ENCODE measurements at places on chromosomes 13 and 19. TPM values are rescaled to one million over a fixed set of nuclear protein-coding genes. Genes with fewer than 3 reads are reported as not detected.

DNA sequence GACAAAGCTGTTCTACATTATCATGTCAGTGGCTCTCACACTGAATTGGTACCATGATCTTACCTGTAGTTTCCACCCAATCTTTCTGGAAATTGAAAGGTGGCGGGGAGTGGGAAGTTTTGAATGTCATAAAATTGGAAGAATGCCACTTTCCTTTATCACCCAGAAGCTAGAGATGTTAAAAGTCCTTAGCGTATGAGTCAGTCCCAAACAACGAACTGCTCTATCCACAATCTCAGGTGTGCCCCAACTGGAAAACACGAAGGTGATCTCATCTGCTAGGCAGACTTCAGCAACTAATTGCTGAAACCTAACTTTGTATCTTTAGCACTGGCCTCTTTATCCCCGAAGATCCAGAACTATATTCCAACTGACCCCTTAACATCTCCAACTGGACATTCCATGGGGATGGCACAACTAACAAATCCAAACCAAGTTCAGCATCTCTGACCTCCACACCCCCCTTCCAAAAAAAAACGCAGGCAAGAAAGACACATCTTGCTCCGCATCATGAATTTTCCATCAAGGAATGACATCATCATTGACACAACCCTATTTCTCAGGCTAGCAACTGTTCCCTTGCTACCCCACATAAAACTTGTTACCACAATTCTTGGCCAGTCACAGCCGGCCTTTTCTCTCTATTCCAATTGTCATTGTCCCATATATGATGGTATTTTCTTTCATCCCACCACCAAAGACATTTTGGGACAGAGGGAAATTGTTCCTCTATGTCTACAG is 175.4 kb downstream of the KLF12 start:
- DNase-seq, result no peak

GRCh38 chr19:48102870-48103751 is 7.5 kb downstream of the PLA2G4C start:
- DNase-seq, result no peak

DNA sequence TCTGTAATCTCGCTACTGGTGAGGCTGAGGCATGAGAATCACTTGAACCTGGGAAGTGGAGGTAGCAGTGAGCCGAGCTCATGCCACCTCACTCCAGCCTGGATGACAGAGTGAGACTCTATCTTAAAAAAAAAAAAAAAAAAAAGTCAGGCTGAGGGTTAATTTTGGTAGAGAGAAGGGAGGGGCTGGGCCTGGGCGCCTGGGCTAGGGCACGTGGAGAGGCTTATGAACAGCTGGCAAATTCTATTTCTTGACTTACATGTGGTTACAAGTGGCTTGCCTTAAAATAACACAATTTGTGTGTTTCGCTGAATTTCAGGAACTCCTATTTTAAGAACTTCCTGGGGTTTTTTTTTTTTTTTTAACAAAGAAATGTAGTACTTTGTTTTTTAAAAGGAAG is 47.6 kb upstream of the MAP3K10 start:
- DNase-seq, result no peak

DNA sequence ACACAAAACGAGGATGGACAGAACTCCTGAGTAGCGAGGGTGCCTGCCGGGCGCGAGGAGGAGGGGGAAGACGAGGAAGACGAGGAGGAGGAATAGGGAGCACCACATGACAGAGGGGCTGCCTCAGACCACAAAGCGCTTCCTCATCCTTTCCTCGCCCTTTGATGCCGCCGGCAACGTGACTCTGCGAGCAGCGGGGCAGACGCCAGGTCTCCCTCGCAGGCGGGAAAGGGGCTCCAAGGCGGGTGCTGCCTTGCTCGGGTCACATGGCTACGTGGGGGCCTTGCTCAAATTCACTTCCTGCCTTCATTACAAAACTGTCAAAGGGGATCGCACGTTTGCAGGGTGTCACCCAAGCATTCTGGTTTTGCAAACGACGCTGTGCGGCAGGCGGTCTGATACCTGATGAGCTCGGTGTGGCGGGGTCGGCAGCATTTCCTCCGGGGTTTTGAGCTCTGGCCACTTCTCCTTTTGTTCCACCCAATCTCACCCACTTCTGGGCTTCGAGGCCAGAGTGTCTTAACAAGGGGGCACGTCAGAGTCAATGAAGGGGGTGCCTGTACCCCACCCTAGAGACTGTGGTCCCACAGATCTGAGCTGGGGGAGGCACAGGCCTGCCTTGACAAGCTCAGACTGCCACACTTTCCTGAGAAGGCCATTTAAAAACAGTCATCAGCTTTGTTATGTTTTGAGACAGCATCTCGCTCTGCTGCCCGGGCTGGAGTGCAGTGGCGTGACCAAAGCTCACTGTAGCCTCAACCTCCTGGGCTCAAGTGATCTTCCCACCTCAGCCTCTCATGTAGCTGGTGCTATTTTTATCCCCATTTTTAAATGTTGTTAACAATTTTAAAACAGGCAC is 14.9 kb downstream of the MAP2K2 start:
- no peak for DNase-seq

DNA sequence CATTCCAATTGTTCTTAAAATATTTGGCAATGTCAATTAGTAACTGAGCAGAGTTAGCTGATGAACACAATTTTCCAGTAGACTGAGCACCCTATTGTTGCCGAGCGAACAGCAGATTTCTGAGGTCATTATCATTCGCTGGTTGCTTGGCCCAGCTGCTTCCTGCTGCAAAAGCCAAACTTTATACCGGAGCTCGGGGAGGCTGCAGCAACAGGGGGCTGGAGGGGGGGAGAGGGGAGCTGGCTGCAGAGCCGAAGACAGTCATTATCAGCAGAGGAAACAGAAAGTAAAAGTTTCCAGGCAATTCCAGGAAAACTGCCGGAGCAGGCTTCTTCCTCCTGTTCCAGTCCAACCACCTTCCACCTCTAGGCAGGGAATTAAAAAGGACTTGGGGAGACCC is 77.9 kb downstream of the ZNF536 start:
- no peak for DNase-seq

DNA sequence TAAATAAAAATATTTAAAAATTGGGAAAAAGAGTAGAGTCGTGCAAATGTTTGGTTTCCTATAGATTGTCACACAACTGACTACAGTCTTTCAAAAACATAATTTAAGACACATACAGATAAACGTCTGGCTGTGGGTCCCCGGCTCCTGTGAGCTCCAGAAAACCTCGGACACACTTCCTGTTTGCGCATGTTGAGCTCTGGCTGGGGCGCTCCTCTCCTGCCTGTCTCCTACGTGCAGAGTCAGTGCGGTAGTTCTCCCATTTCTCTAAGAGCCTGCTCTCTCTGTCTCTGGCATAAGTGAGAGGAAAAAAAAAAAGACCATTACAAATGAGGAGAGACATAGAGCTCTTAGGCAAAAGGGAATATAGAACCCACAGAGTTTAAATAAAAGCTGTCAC is 128.2 kb upstream of the OBI1 start:
- no peak for DNase-seq

- no peak for DNase-seq
Measured at GRCh38 chr13:39450176-39450575, 152.8 kb downstream of the LHFPL6 start.

DNA sequence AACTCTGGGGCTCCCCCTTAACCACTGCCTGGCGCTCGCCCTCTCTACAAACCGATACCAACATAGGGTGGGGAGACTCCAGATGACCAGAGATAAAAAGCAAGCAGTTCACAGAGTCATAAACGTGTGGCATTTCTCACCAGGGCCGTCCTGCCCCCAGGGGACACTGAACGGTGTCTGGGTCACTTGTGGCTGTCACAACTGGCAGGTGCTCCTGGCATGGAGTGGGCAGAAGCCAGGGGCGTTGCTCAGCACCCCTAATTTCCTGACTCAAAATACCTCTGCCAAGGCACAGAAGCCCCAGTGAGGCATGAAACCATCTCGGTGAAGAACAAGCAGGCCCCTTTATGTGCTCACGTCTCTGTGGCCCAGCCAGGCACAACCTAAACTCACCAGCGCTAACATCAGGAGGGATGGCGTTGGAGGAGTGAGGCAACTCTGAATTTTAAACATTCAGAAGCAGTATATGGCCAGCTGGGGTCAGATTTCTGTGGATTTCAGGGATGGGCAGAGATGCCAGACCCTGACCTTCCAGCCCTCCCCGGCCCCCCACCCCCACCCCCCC is 1.8 kb downstream of the PIP5K1C start:
- DNase-seq, result no peak

- no peak for DNase-seq
Measured at GRCh38 chr13:29964181-29964845, 113.9 kb upstream of the UBL3 start.

- DNase-seq, result no peak
Measured at GRCh38 chr19:10643172-10643967, 10.8 kb upstream of the ILF3 start.

DNA sequence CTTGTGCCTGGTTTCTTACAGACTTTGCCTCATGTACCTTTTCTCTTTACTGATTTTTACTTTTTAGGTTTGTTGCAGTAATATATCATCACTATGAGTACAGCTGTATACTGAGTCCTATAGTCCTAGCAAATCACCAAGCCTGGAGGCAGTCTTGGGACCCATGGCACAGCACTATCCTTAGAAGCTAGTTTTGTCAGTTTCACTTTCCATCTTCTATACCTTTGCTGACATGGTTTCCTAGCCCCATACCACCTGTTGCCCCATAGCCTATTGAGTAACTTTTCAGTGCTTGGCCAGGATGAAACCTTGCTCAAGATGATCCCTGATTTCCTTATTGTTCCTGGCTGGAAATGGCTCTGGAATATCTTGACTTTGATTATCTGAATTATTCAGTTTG is 826.4 kb downstream of the GPC5 start:
- no peak for DNase-seq

DNA sequence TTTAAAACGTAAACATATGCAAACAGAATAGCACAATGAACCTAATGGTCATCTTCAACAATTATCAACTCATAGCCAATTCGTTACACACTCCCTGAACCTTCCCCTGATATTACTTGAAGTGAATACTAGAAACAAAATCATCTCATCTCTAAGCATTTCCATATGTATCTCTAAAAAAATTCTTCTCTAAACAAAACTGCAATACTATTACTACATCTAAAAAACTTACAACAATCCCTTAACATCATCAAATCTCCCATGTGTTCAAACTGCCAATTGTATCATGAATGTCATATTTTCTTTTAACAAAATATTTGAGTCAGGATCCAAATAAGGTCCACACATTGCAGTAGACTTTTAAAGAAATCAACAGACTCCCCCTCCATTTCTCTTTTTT is 61.4 kb downstream of the FRY start:
- no peak for DNase-seq

DNA sequence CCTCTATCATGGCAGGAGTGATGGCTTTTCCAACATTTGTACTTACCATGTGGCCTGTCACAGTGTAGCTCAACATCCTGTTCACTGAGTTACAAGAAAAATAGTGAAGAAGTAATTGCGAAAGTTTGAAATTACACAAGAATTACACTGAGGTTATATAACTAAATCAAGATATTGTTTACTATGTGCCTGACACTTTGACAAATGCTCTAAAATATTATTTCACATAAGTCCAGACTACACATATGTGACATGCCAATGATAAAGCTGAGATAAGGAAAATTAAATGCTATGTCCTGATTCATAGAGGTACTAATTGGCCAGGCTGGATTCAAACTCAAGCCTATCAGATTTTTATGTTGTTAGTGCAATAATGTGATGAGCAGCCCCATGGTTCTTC is 451.7 kb downstream of the PCDH9 start:
- no peak for DNase-seq

GRCh38 chr19:17718550-17718946 is 732 bp upstream of the MAP1S start:
- DNase-seq, result no peak

DNA sequence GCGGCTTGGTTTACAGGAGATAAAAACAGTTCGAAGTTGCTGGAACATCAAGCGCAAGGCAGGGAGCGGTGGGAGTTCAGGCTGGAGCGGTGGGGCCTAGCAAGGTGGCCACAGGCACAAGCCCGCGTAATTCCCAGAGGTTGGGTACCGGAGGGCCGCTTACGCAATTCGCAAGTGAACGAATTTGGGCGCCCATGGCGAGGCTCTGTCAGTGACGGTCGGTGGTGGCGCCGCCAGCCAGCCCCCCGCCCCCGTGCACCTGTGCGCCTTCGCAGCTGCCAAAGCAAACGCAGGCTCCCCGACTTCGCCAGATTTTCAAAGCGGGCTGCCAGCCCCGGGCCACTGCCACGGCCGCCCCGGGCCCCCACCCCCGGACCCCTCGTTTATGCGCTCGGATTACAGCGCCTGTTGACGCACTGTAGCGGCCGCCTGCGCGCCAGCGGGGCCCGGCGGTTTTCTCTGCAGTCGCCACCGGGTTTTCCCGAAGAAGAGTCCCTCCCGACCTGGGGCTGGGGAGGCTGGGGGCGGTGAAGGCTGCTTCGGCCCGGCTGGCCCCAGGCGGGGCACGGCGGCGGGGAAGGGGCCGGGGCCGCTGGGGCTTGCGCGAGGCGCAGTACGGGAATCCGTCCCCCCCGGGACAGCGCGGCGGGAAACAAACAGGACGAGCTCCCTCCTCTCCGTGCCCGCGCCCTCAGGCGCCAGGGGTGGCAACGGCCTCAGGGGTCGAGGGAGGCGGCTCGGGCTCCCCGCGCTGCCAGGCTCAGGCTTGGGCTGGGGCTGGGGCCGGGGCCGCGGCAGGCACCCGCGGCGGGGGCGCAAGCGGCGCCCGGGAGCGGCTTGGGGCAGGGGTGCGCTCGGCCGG is 709 bp downstream of the N4BP2L1 start:
- DNase-seq, result no peak

DNA sequence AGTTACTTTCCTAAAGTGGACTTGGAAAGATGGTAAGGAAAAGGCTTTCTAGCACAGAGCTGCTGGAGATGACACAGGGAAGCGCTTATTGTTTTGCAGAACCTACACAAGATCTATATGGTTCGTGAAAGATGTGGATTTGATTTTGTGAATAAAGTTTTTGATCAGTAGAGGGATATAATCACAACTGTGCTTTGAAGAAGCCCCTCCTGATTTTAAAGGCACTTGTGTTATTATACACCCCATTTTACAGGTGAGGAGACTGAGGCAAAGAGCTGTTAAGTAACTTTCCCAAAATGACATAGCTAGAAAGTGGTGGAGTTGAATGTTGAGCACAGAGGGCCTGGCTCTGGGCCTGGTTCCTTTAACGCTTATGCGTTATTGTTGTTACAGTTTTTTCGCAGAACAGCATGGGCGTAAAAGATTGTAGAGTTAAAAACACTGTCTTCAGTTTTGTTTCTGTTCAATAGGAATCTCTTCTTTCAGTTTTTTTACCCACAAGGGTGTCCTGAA is 1.4 kb downstream of the TDRD3 start:
- no peak for DNase-seq

The PGLYRP1 gene
- 1.6 TPM for total RNA-seq

The SLC15A1 gene
- 0.45 TPM for total RNA-seq

The TIMM29 gene
- 14.4 TPM for total RNA-seq

The HS6ST3 gene
- 0.06 TPM for total RNA-seq

The LIPE gene
- total RNA-seq, result 1,893 TPM

The APOC1 gene
- total RNA-seq, result 32.3 TPM

Measured in mesenteric fat pad (tissue), 1 donor.